Activated CD4-positive, CD25-positive, alpha-beta regulatory T cell treated with anti-CD3 and anti-CD28 coated beads, Interleukin-2, amount 50 U/mL, for 72 hours (primary cell): ENCODE measurements at places on chromosomes 4 and X.

DNA sequence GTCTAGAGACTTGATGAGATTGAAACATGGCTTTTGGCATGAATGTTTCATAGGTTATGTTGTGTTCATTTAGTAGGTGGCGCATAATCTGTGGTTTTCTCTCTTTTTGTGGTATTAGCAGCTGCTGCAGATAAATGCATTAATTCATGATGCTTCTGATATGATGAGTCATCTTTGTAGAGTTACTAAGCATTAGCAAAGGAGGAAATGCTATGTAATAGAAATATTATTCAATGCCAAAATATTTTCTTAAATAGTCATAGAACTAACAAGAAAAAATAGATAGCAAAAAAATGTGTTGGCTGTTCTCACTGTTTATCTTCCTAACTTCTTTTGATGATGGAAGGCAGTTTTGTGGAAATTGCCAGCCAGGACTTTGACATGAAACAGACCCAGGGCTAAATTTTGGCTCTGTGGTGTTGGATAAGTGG is 3.6 kb downstream of the ZXDB start:
- no peak for DNase-seq

GRCh38 chr4:54509057-54509456 is 148.7 kb upstream of the KIT start:
- no peak for DNase-seq

DNA sequence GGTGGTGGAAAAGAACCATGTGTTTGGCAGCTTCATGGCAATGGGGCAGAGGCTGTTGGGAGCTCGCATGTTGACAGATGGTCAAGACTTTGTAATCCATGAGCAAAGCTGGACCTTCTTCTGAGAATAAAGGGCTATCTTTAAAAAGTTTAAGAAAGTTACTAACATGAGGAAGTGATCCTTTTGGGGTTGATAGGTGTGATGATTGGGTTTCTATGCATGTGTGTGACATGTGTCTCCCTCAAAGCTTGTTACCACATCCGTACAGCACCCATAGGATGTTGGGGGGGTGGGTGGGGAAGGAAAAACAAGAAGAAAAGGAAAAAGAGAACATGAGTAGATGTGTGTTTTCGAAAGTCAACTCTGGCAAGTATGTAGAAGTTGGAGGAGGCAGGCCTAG is 123.0 kb upstream of the TLR3 start:
- no peak for DNase-seq

- DNase-seq = no peak
Observed at GRCh38 chrX:40734971-40735324, 394 bp downstream of the MED14 start.

- DNase-seq = no peak
Observed at GRCh38 chr4:14985161-14985560, 17.1 kb upstream of the CPEB2 start.

DNA sequence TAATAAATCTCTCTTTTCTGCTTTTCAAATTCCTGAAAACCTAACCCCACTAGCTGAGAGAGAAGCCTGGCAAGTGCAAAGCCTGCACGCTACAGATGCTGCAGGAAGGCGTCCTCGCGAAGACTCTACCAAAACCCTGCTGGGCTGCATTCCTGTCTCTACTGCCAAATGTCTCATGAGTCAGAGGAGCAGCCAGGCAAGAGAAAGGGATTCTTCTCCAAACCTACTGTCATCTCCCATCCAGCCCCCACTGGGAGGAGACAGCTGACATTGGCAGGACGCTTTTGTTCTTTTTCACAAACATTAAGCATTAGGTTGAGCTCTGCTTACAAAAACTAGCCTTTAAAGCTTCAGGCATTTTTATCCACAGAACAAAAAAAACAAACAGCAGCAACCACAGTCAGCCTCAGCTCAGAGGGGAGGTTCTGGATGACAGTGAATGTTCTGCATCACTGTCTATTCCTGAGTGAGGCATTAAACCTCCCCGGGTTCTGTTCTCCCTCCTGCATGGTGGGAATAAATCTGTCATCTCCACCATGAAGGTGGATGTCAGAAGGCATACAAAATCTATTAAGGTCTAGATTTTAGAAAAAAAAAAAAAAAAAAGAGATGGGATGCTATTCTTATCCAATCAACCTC is 18.0 kb downstream of the CRMP1 start:
- no peak for DNase-seq

DNA sequence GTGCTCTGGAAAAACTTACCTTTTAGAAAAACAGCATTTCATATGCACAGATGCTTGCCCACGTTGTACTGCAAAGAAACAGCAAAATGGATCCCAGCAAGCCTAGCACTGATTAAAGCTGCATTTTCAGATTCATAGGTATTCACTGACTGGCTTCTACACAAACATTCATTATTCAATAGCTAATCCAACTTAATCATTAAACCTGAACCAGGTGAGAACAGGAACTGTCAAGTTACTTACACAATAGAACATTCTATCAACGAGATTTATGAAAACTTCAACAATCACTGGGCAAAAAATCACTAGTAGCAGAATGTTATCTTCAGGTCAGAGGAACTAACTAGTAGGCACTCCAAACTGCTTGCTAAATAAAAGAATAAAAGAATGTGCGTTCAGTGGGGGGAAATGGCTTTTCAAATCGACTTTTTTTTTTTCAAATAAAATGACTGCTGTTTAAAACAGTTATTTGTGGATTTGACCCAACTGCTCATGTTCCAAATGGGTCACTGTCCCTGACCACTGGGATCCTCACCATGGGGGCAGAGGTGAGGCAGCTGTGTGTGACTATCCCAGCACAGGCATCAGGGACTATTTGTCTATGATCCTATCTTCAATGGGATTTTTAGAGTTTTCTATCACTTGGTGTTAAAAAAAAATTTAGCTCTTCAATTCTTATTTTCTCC is 42.3 kb downstream of the STX18 start:
- no peak for DNase-seq

GRCh38 chr4:132124624-132124974 is 1024.5 kb upstream of the PCDH10 start:
- DNase-seq = no peak

GRCh38 chr4:79267671-79268070 is 58.2 kb downstream of the NAA11 start:
- no peak for DNase-seq

DNA sequence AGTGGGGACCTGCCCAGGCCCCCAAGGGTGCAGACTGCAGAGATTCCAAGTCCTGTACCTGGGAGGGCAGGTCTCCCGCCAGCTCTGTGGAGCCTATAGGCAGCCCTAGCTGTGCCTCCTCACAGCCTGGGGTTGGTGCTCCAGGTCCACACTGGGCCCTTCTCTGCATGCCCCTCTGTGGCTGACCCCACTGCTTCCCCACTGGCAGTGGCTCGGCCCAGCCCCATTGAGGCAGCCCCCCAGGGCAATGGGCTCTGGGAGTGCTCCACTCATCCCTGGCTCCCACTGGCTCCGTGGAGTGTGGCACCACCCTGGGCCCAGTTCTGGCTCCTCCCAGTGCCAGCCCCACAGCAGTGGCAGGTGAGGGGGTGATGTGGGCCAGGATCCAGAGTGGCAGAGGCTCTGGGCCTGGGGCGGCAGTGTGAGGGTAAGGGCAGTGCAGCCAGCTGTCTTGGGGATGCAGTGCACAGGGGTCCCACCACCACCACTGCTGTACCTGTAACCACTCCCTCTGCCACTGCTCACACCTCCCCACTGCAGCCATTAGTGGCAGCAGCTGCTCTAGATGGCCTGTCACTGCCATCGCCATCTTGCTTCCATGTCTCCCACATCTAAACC is 312.2 kb downstream of the GPM6A start:
- DNase-seq = no peak

- DNase-seq = no peak
Observed at GRCh38 chr4:41575665-41576064, 37.7 kb downstream of the LIMCH1 start.

GRCh38 chr4:82779032-82779431 is 19.6 kb downstream of the SCD5 start:
- no peak for DNase-seq
